ENCODE measurements at places on chromosomes 7 and 10. TPM values are rescaled to one million over a fixed set of nuclear protein-coding genes. Genes with fewer than 3 reads are reported as not detected.

DNA sequence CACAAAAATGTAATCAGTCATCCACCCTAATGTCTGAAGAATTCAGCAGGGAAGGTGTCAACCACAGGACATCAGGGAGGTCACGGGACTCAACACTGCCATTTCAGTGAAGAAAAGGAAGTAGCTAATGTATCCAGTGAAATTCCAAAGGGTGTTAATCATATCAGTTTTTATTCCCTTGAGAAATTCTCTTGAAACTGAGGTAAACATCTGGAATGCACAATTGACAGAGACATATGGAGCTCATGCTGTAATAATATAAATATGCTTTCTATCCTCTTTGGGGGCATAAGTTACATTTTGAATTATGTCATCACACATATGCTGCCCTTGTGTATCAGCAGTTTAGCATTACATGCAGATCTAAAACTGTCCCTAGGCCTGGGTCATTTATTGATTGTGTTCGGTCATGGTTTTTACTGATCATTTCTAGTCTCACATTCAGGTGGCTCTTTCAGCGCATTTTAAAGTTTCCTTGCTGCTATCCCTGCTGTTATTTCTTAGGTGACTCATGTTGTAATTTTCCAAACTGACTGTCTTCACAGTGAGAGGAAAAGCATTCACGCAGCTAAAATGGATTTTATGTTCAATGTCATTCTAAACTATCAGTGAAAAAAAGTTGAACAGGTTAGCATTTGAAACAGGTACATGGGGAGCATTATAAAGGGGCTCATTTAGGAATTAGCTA lies 273.9 kb downstream of the TSPAN12 start:
- no peak for DNase-seq

DNA sequence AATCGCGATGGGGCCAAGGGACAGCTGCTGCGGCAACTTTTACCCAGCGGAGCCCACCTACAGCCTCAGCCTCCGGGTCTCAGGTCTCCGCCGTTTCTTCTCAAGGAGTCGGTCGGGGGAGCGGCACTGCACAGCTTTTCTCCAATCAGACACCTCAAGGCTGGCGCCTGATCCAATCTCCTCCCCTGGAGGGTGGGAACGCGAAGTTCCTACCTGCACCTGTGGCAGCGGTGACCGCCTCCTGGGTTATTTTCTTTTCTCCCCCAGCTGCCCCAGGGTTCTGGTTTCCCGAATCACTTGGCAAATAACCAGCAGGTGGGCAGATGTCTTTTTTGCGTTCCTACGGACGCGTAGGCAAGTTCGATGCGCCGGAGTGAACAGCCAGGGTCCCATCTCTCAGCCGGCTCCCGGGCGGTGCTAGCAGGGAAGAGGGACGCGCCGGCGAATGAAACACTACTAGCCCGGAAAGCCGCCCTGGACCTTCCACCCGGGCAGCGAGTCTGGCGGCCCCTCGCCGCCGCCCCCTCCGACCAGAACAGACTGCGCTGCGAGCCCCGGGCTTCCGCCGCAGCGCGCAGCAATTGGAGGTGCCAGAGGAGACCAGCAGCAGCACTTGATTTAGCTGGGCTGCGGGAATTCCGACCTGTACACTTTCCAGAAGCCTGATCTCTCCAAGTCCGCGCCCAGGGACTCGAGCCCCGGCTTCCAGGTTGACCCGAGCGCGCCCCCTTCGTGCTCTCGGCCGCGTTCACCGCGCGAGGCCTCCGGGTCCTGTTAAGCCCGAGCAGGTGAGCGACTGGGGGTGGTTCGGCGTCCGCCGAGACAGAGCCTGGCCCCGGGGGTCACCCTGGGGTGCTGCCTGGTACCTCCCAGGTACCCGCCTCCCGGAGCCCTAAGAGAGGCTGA lies at the start of gene PRR15:
TSS of gene PRR15 (plus strand) at position 246 of the 906 bp plus-strand sequence. CDS start 2,495 bp downstream, outside the sequence.
- peak; percentile 84 for DNase-seq

GRCh38 chr7:90681336-90682022 lies 85.4 kb downstream of the CDK14 start:
- DNase-seq = no peak

- no peak for DNase-seq
These were observed 64.6 kb downstream of the TFEC start for GRCh38 chr7:115965796-115966475.

DNA sequence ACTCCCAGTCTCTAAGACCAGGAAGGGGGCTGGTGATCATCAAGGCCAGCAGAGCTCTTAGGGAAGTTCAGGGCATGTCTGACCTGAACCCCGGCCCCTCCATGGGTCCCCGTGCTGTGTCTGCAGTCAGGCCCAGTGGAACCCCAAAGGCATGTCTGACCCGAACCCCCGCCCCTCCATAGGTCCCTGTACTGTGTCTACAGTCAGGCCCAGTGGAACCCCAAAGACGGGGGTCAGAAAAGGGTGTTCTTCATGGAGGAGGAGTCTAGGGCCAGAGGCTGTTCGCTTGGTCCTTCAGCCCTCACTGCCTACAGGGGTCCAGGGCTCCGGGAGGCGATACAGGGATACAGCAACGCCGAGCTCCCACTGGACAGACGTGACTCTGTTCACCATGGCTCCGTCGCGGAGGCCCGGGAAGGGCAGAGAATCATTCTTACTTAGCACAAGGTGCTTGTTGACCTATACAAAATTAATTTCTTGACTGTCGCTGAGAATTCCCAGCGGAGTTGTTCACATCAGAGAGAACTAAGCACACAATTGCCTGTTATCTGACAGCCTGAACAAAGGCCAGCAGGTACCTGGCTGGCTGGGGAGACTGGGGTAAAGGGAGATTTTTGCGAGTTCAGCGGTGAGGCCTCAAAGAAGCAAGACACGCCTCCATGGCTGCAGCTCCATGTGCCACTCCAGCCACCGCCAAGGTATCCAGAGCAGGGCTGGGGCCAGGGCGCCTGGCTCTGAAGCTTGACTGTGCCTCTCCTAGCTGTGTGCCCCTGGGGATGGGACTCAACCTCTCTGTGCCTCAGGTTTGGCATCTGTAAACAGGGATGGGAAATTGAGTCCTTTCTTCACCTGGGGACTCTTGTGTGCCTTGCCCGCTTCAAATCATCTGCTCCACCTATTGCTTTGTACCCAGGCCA lies 26.8 kb downstream of the EN2 start:
- DNase-seq = no peak

DNA sequence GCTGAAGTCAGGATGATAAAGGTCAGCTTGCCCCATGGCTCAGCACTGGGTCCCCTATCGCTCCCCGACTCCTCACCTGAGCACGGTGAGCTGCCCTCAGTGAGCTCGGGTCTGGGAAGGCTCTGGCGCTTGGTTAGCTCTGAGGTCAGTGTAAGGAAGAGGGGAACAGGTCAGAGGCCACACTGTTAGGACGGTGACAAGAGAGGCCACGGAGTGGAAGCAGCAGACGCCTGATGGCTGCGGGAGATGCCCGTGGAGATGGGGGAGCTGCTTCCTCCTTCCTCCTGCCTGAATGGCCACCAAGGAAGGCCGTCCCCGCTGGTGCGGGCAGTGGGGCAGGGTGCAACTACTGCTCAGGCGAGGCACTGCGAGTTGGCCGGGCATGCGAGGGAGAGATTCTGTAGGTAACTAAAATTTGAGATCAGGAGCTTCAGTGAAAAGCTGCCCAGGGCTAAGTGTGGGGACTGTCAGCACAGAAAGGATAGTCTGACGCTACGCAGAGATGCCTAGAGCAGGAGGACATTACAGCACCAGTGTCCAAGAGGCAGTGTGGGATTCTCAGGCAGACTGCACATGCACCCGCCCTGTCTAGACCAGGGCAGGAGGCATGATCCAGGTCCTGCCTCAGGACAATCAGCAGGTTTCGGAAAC lies 231.3 kb upstream of the GRB10 start:
- no peak for DNase-seq

DNA sequence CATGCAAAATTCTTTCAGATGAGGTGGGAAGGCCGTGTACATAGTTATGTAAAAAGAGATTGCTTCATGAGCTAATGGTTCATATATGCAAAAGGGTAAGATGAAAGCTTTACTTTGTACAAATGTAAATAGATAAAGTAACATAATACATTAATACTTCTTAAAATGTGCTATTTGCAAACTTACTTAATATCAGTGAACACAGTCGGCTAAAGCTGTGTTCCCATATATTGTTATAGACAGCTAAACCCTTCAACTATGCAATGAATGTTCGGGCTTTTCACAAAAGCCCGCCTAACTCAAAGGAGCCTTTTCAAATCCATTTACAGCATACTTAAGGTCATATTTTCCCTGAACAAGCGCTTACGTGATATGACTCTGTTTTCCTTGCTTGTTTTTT lies 340.6 kb upstream of the GALNT17 start:
- no peak for DNase-seq

DNA sequence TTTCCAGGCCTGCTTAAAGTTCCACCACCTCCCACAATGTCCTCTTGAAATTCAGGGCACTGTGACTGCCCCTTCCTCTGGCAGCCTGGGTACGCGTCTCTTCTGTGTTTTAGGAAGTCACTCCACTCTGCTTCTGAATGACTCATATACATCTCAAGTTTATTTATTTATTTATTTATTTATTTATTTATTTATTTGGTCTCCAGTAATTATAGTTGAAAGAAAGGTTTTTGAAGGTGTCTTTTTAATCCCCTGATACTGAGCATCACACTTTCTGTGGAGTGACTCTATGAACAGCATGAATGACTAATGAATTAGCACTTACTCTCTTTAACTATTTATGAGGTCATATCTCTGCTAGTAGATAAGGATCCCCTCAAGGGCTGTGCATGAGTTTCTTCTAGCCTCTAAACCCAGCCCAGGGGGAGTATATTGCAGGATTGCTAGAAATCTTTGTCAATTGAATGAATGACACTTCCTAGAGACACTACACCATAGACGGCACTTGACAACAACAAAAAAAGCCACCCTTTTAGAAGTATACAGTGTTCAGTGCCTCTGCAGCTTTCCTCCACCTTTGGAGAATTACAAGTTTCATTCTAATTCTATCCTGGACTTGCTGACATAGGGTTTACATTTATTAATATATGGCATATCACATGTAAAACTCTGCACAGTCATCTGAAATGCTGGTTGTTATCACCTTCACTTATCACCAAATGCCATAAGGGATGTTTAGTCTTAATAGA lies 2.1 kb downstream of the MACC1 start:
- no peak for DNase-seq

GRCh38 chr7:105353752-105354328 lies 34.9 kb downstream of the SRPK2 start:
- DNase-seq = no peak

- no peak for DNase-seq
These were observed 22.9 kb upstream of the NANOS1 start for GRCh38 chr10:119006451-119007210.

GRCh38 chr7:17207220-17207619 lies 91.2 kb upstream of the AHR start:
- no peak for DNase-seq

DNA sequence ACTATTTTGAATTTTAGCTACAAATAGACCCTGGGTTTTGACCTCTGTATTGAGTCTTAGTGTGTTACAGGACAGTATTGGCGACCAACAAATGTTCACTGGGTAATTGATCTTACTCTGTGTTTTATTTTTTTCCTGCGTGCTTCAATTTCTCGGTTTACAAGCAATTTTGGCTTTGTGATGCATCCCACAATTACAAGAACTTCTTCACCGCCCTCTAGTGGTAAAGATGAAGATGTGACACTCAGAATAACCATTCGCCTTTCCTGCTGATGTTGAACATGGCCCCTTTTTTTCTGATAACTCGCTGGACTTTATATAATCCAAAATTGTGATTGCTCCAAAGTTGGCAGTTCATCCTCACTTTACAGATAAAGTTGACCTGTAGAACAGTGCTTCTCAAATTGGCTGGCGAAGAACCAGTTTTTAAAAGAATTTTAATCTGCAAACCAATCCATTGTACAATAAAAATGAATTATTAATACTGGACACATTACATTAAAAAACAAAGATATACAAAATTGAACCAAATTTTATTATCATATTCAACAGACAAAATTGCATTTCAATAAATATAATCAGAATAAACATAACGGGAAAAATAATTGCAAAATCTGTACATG lies 20.2 kb upstream of the SMC3 start:
- no peak for DNase-seq

DNA sequence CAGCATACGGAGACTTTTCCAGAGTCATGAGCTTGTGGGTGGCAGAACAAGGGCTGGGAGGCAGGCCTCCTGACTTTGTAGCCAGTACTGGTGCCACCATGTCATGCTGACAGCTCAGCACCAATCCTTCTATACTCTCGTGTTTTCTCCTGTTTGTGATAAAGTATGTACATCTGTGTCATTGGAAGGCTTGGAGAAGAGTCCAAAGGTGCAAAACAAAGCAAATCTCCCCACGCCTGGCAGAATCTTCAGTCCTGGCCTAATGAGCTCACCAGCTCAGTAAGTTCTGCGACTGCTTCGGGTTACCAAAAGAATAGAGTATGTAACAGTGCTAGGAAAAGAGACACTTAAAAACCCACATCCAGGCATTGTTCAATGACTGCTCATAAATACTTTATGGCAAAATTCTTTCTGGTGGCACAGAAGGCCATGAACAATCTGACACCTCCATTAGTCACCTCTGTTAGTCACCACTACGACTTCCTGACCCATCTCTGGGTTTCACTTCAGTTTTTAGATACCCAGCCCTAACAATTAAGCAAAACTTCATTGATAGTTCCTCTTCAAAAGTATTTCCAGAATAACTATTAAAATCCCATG lies 24.5 kb downstream of the STEAP1 start:
- DNase-seq = no peak

DNA sequence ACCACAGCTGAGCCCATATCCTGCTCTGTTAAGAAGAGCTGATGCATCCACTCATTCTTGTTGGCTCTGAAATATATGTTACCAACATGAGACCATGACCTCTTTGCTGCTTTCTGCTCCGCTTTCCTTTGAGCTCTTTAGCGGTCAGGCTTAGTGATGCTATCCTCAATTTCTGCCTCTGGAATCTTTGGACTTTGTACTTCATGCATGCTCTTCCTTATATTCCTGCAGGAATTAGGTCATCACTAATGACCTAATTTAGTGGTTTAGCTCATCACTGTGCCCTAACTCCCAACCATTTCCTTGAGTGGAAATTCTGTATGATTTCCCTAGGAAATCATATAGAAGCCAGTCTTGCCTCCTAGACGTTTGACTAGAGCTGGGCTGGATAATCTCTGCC lies 119.5 kb downstream of the AOAH start:
- DNase-seq = no peak

GRCh38 chr10:89954787-89955566 lies 253.6 kb downstream of the KIF20B start:
- no peak for DNase-seq

DNA sequence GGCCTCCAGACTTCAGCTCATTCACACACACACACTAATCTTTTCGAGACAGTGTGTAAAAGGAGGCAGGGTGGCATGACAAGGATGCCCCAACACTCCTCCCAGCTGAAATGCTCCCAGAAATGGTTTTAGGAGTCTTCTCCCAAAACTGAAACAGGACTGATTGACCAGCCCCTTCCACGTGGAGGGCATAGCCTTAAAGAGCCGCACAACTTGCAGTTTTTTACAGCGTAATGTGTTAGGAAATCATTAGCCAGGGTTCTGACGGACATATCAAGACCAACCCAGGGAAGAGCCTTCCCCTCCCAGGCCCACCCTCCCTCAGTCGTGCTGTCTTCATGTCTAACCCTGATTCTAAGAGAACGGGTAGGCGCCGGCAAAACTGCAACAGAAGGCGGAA lies 224.6 kb downstream of the TNS3 start:
- no peak for DNase-seq

GRCh38 chr7:14761510-14762296 lies 140.8 kb downstream of the DGKB start:
- no peak for DNase-seq

GRCh38 chr10:21217107-21217506 lies 308.4 kb downstream of the SKIDA1 start:
- no peak for DNase-seq

Gene CCL26
- 19.5 TPM for total RNA-seq

Gene SLC13A1
- not detected for total RNA-seq

Gene MEST
- total RNA-seq = 143 TPM

Gene HTR7
- total RNA-seq = 11.2 TPM

All from WTC11 (cell line).